Thymus (tissue), 14 donors: ENCODE measurements at places on chromosomes 4 and X.

- no peak for DNase-seq
Measured at GRCh38 chr4:99540277-99540939, 23.4 kb downstream of the TRMT10A start.

- DNase-seq, result no peak
Measured at GRCh38 chrX:133607419-133608348, 192.4 kb upstream of the GPC4 start.

DNA sequence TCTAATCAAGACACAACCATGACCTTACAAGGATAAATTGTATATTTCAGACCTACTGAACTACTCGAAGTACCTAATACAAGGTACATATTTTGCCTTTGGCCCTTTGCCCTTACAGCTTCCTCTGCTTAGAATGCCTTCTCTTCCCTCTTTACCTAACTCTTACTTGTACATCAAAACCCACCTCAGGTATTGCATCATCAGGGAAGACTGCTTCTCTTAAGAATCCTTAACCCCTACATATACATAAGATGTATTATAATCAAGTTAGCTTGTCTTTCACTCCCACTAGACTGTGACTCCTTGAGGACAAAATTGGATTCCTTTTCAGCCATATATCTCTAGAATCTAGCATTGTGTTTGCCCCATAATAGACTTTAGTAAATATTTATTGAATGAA lies 101.7 kb upstream of the STIM2 start:
- DNase-seq, result no peak

- DNase-seq, result no peak
Measured at GRCh38 chr4:162727232-162727631, 439.5 kb downstream of the NAF1 start.

GRCh38 chr4:113276464-113277170 lies 227.2 kb downstream of the ANK2 start:
- no peak for DNase-seq

DNA sequence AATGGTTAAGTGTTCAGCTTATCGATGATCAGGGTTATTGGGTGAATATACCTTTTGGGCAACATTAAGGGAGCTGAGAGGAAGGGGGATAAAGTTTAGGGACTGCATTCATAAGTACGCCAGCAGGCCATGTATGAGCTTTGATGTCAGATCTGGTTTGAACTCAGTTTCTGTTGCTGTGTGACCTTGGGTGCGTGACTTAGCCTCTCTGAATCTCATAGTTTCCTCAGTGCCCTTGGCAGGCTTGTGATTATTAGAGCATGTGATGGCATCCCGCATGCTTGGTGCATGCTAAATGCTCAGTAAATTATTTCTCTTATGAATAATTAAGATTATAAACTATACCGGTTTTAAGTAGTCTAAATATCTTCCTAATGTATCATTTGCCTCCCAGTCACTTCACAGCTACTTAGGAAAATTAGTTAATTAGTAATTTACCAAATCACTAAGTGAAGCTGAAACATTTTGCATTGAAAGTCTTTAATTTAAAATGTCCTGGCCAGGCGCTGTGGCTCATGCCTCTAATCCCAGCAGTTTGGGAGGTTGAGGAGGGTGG lies 3.8 kb downstream of the TBC1D14 start:
- DNase-seq, result no peak
